ENCODE measurements at places on chromosomes 16 and 17.

- peak; percentile 80 for DNase-seq
Measured at GRCh38 chr17:49715717-49716279, 8.0 kb upstream of the SLC35B1 start.

GRCh38 chr16:86952769-86953168 lies 364.4 kb downstream of the C16orf95 start:
- DNase-seq = no peak

GRCh38 chr17:83196024-83196365 lies 116.6 kb downstream of the METRNL start:
- no peak for DNase-seq

- no peak for DNase-seq
Measured at GRCh38 chr17:73397856-73398540, 86.2 kb upstream of the CDC42EP4 start.

GRCh38 chr17:13478326-13478830 lies 123.4 kb downstream of the HS3ST3A1 start:
- DNase-seq = no peak

- peak; percentile 83 for DNase-seq
Measured at GRCh38 chr17:44968225-44969143, at the start of gene C1QL1. TSS of gene C1QL1 (minus strand) at chr17:44968303. CDS start at chr17:44968048, 255 bp downstream.

GRCh38 chr17:43760254-43760852 lies 1.8 kb upstream of the SOST start:
- DNase-seq = peak; percentile 87

- DNase-seq = no peak
Measured at GRCh38 chr17:39107973-39108372, 43.5 kb downstream of the PLXDC1 start.

DNA sequence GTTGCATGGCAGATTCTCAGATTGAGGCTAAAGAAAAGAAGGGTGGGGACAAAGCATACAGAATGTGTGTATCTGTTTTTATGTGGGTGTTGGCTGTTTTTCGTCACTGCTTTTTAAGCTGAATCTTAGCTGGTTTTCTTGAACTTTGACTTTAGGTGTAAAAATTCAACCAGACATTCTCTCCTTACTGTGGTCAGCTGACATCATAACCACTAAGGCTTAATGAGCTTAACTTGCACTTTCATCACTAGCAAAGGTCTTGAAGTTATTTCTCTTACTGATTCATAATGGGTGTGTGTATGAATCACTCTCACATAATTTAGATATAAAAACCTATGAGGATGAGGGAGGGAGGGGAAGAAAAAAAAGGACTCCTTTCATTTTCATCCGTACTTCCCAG lies 4.0 kb upstream of the CDC6 start:
- DNase-seq = peak; percentile 76

GRCh38 chr17:45952814-45953320 lies 46.2 kb upstream of the STH start:
- no peak for DNase-seq

- no peak for DNase-seq
Measured at GRCh38 chr16:81842564-81843242, 63.6 kb downstream of the PLCG2 start.

DNA sequence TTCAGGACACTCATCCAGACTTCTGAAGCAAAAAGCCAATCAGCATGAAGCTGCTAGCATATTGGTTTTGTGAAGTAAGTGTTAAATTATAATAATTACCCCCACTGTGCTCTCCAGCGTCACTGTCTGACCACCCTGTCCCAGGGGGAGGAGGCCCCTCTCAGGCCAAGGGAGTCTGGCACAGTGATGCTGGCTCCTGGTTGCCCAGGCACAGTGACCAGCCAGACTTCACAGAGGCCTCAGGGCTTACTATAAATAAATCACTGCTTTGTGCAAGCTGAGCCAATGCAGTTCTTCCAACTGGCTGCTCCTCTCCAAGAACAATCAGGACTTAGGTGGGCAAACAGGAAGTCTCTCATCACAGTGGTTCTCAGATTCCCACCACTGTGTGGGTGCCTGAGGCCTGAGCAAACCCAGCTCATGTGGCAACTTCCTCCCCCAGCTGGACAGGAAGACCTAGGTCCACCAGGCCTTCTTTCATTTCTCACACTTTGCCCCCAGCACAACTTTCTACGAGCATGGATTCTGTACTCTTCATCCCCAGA lies 1.7 kb upstream of the DBNDD1 start:
- DNase-seq = no peak

GRCh38 chr17:14336418-14336817 lies 35.5 kb downstream of the HS3ST3B1 start:
- no peak for DNase-seq

DNA sequence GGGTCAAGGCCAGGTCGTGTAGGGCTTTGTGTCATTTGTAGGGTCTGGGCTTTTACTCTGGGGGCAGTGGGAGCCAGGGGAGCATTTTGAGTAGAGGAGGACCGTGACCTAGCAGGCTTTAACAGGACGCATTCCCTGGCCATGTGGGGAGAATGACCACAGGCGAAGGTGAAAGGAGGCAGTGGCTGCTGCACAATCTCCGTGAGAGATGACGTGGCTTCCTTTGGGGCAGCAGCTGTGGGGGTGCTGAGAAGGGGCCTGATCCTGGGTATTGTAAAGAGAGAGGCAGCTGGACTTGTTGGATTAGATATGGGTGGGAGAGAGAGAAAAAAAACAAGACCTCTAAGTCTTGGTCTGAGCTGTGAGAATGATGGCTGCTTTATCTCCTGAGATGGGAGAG lies 46.0 kb downstream of the KATNIP start:
- DNase-seq = no peak

- DNase-seq = no peak
Measured at GRCh38 chr16:66848172-66848571, 4.0 kb downstream of the CA7 start.

DNA sequence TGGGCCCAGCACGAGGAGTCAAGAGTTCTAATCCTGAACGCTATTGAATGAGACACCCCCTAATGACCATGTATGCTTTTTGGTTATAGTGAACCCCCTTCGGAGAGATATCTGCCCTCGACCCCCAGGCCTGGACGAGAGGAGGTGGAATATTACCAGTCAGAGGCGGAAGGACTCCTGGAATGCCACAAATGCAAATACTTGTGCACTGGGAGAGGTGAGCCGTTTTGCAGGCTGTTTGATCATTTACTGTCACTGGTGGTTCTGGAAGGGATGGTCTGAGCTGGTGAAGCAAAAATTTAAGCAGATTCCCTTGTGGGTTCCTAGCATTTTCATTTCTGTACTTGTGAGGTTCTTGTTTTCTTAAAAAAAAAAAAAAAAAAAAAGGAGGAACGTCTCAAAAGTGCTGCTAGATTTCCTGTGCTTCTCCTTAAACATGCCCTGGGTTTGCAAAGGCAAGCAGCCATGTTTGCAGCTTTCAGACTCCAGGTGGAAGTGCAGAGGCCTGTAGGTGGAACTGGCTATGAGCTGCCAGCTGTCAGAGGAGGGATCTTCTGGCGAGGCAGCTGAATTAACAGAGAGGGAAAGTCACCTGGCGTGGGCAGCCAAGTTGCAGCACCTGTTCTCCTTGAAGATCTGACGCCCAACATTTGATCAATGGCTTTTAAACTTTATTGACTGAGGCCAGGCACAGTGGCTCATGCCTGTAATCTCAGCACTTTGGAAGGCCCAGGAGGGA lies 3.5 kb downstream of the MARVELD3 start:
- no peak for DNase-seq

DNA sequence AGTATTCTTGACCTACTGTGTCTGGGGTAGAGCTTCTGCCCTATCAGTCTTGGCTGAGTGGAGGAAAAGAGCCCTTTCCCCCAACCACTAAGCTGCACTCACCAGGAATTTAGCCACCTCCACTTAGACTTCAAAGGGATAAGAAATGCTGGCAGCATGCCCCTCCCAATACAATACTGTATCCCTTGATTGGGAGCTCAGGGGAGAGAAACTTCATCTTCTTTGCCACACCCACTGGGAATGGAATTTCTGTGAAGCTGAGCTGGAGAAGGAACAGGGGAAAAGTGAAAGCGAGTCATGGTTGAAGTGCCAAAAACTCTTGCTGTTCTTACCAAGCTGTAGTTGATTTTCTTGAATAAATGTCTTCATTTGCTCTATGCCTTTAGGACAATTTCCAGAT lies 68.8 kb downstream of the CEP112 start:
- DNase-seq = no peak

- DNase-seq = no peak
Measured at GRCh38 chr17:73013816-73014663, 78.4 kb downstream of the SLC39A11 start.

- no peak for DNase-seq
Measured at GRCh38 chr16:13992322-13992721, 72.4 kb downstream of the ERCC4 start.

GRCh38 chr17:61251939-61252865 lies 147.4 kb upstream of the TBX2 start:
- DNase-seq = no peak

Measured in CD4-positive, alpha-beta T cell treated with Interleukin-15 for 4 hours (primary cell).